MCF 10A (cell line): ENCODE measurements at places on chromosomes 5 and 9.

GRCh38 chr9:114157516-114158176 lies 2.3 kb downstream of the COL27A1 start:
- no peak for DNase-seq

- DNase-seq = no peak
These were observed 49.0 kb upstream of the ALDH1B1 start for GRCh38 chr9:38343552-38343951.

DNA sequence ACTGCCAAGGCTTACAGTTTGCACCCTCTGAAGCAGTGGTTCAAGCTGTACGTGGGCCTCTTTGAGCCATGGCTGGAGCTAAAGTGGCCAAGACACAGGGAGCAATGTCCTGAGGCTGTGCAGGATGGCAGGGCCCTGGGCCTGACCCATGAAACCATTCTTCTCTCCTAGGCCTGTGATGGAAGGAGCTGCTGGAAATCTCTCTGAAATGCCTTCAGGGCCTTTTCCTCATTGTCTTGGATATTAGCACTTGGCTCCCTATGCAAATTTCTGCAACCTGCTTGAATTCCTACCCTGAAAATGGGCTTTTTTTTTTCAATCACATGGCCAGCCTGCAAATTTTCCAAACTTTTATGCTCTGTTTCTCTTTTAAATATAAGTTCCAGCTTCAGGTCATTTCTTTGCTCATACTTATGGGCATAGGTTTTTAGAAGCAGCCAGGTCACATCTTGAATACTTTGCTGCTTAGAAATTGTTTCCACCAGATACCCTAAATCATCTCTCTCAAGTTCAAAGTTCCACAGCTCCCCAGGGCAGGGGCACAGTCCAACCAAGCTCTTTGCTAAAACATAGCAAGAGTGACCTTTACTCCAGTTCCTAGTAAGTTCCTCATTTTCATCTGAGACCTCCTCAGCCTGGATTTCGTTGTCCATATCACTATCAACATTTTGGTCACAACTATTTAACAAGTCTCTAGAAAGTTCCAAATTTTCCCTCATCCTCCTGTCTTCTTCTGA lies 138.3 kb downstream of the OSTF1 start:
- DNase-seq = no peak

GRCh38 chr9:85586684-85587083 lies 155.1 kb downstream of the AGTPBP1 start:
- DNase-seq = no peak

DNA sequence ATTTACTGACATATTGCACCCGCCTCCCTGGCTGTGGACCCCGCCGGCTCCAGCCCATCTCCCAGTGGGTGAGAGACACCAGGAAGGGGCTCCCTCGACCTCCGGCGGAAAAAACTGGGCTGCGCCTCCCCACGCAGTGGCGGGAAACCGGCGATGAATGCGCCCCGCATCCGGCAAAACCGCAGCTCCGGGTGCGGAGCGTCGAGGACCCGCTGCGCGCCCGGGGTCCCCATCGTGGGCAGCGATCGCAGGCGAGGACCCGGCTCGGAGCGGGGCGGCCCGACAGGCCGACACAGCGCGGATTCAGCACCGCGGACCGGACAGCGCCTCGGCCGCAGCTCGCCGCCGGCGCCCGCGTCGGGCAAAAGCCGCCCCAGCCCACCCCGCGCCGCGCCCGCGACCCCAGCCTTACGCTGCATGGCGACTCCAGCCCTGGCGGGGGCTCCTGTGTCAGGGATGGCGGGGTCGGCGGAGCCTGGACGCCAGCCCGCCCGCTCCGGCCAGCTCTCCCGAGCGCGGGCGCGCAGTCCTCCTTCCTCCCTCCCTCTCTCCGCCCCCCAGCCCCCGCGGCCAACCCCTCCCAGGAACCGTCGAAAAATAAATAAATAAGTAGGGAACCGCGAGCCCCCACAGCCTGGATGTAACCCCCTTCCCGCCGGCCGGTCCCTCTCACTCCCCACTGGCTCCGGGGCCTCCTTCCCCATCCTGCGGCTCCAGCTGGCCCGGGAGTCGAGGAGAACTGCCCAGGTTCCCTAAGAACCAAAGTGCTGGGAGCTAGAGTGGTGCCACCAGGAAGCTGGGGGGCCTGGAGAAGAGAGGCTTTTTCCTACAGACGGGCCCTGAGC lies 3.1 kb downstream of the LHX3 start:
- no peak for DNase-seq

DNA sequence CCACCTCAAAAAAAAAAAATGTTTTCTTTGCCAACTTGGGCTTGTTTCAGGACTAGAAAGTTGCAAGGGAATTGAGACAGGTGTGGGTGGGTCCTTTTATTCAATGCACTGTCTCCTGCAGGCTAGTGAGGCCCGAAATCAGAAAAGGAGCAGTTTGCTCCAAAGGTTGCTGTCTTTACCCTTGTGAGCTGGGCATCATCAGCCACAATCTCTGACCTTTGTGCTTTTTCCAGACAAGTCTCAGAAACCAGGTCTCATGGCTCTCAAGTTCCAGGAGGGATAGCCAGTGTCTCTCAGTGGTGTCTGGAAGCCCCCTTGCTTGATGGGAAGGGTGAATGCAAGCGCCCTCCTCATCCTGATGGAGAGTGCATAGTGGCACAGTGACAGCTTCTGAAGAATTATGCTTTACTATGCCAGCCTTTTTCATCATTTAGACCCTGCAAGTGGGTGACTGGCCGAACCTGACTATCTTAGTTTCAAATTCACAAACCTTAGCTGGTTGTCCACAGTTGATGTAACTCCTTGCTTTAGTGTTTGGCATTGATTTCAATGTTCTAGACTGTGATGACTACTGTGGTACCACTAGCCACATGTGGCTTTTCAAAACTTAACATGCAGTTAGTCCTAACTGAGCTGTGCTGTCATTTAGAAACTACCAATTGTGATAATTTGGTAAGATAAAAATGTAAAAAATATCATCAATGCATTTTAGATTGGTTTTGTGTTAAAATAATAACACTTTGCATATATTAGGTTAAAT lies 468.6 kb downstream of the GADD45G start:
- no peak for DNase-seq

DNA sequence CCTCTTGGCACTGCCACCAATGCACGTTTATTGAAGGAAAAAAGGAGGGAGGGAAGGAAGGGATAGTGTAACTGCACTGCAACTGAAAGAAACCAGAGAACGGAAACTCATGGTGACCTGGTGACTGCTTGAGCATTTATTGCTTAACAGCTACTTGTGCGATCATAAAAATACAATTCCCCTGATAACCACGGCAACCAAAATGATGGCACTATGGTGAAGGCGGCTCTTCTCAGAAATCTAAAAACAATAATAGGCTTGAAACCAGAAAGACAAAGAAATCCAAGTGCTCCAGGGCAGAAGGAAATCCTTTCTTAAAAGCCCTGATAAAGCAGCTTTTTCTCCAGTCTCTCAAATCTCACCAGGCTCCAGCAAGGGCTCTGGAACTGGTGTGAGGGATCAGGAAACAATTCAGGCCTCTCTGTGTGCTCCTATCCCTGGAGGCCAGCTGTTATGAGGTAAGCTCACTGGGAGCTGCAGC lies 1.9 kb downstream of the FBXO10 start:
- no peak for DNase-seq

- no peak for DNase-seq
These were observed 155.2 kb downstream of the ADAMTSL1 start for GRCh38 chr9:18629136-18629535.

- peak; percentile 88 for DNase-seq
These were observed 1.4 kb upstream of the ENC1 start for GRCh38 chr5:74641735-74642542.

- peak; percentile 22 for DNase-seq
These were observed 244.4 kb downstream of the MAST4 start for GRCh38 chr5:66840511-66841013.

- no peak for DNase-seq
These were observed 76.2 kb upstream of the LRRTM2 start for GRCh38 chr5:138951091-138951985.

DNA sequence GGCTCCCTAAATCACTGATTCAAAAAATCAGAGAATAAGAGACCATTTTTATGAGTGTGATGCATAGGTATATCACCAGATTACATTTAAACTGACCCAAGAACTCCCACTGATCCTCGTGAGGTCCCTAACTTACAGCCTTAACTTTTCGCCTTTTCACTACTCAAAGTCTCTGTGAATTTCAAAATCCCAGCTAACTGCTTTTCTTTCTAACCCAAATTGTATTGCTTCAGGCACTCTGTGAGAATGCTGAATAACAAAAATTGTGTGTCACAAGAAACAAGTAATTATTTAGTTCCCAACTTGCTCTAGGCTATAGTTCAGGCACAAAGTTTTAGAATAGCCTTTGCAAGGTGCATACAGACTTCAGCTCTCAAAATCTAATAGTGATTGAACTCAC lies 368.6 kb downstream of the CHSY3 start:
- DNase-seq = no peak

- DNase-seq = peak; percentile 35
These were observed 85.0 kb downstream of the HMHB1 start for GRCh38 chr5:143896966-143897365.

DNA sequence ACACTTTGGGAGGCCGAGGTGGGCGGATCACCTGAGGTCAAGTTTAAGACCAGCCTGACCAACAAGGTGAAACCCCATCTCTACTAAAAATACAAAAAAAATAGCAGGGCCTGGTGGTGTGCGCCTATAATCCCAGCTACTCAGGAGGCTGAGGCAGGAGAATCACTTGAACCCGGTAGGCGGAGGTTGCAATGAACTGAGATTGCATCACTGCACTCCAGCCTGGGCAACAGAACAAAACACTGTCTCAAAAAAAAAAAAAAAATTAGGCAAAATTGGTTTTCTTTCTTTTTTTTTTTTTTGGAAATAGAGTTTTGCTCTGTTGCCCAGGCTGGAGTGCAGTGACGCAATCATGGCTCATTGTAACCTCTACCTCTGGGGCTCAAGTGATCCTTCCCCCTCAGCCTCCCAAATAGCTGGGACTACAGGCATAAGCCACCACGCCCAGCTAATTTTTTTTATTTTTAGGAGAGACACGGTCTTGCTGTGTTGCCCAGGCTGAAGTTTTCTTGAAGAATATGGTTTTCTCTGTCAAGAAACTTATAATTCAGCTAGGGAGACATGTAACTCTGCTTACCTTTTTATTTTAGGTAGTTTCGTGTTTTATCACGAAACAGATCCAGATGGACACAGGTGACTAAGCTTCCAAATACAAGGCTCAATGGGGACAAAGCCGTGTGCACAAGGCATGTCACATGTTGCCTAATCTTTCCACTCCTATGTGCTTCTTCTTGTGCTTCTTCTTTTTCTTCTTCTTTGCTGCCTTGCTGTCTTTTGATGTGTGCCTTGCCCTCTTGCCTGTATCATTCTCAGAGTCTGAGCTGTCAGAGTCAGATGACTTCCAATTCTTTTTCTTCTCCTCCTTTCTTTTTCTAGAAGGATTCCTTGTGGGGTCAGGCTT lies 14.3 kb downstream of the TTC1 start:
- no peak for DNase-seq

DNA sequence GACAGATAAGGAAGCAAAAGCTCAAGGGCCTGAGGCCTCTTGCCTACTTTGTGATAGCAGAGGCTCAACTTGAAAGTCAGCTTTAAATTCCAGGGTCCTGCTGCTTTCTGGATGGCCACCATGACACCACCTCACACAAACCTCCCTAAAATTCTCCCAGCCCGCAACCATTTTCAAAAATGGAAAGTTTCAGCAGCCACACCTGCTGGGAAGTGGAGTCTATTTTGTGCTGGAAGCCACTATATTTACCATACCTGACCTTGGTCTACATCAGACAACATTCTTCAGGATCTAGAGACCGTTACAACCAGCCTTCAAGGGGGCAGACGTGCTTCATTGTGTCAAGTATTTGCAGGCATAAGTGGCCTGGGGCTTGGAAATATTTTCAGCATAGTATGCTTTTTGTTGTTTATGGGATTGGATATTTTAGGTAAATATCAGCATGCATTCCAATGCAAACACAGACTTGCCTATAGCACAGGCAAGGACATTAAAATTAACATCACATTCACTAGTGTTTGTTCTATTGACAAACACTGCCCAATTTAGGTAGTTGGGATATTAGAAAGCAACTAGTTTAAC lies 50.9 kb downstream of the BOD1 start:
- DNase-seq = no peak

DNA sequence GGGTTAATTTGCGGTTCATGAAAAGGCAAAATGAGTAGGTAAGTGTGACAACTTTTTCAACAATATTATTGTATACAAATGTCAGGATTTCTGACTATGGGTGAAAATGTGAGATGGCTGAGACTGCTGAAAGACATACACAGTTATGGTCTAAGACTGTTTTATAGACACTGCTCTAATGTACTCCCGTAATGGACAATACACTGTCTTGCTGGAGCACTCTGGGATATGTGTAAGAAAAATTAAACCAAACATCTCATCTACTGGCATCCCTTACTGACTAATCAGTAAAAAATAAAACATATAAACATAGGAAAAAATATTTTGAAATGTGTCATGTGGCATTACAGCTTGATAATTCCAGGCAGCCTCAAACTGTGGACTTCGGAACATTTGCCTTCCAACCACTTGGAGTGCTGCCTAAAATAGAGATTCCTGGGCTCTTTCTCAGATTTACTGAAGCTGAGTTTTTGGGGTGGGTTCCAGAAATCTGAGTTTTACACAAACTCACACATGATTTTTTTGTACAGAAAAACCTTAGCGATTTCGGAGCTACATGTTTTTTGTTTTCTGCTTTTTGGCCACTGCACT lies 233.9 kb upstream of the TBCA start:
- DNase-seq = no peak

DNA sequence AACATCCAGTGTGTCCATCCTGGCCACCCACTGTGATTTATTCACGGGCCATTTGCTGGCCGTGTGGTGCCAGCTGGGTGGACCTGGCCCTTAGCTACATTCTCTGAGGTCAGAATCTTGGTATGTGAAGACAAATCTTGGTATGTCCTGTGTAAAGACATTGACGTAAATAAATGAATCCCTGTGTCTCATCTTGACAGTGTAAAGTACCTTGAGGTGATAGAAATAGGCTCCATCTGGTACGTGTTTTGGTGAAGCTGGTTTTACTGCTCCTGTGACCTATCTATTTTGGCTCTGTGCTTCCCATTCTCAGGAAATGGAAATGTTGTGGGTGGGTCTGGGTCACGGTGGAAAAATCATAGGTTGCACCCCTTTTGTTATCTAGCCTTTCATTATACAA lies 245.4 kb upstream of the ANKH start:
- DNase-seq = no peak

- no peak for DNase-seq
These were observed 115.3 kb downstream of the ROR2 start for GRCh38 chr9:91834740-91835139.

GRCh38 chr9:124303762-124304161 lies 46.0 kb downstream of the NEK6 start:
- DNase-seq = no peak

GRCh38 chr9:71619926-71620325 lies 148.4 kb downstream of the CEMIP2 start:
- DNase-seq = no peak

- DNase-seq = peak; percentile 70
These were observed 475.7 kb upstream of the TNC start for GRCh38 chr9:115593587-115594091.

GRCh38 chr5:159620853-159621540 lies 290.7 kb upstream of the IL12B start:
- DNase-seq = peak; percentile 59
